T1000 (cell line): ENCODE measurements at places on chromosomes 6 and 20.

- DNase-seq = no peak
Measured at GRCh38 chr20:46157076-46157592, 39.0 kb downstream of the CD40 start.

DNA sequence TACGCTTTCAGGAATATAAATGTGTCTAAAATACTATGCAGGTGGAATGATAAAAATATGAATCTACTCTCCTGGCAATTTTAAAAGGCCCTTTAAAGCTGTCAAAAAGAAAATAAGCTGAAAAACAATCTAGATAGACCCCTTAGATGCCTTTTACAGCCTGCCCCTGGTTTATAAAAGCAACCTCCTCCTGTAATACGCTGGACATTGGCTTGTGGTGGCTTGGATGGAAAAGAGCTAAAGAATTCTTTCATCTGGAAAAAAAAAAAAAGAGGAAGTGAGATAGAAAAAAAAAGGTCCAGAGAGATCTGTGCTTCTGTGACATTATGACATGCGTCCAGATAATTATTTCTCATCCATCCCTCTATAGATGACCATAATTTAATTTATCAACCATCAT lies 115.9 kb upstream of the NRSN1 start:
- no peak for DNase-seq

GRCh38 chr6:16236009-16236501 lies 2.3 kb upstream of the GMPR start:
- DNase-seq = no peak

GRCh38 chr6:125154118-125154760 lies 666 bp downstream of the TPD52L1 start:
- no peak for DNase-seq

DNA sequence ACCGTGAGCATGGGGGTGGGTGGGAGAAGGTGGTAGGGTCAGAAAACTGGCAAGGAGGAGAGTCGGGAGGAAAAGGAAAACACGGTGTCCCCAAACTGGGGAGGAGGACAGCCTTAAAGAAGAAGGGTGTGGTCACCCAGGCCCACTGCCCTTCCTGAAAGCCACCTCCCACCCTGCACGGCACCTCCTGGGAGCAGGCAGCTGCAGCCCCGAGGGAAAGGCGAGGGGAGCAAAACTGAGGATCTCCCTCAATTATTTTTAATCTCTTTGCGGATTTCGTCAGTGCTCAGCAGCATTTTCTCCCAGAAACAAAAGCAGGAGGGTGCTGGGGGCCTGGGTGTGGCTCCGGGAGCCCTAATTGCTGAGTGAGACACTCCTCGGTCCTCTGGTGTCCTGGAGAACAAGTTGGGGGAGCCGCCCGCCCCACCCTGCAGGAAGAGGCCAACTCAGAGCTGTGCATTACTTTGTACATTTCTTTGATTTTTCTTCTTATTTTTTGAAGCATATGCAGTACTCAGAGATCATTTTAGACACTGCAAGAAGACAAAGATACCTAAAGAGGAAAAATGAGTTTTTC lies 56.4 kb downstream of the RIOK1 start:
- DNase-seq = no peak

GRCh38 chr6:30543821-30544220 lies 12.5 kb downstream of the GNL1 start:
- no peak for DNase-seq

GRCh38 chr20:50873585-50873984 lies 57.7 kb downstream of the ADNP start:
- DNase-seq = no peak

DNA sequence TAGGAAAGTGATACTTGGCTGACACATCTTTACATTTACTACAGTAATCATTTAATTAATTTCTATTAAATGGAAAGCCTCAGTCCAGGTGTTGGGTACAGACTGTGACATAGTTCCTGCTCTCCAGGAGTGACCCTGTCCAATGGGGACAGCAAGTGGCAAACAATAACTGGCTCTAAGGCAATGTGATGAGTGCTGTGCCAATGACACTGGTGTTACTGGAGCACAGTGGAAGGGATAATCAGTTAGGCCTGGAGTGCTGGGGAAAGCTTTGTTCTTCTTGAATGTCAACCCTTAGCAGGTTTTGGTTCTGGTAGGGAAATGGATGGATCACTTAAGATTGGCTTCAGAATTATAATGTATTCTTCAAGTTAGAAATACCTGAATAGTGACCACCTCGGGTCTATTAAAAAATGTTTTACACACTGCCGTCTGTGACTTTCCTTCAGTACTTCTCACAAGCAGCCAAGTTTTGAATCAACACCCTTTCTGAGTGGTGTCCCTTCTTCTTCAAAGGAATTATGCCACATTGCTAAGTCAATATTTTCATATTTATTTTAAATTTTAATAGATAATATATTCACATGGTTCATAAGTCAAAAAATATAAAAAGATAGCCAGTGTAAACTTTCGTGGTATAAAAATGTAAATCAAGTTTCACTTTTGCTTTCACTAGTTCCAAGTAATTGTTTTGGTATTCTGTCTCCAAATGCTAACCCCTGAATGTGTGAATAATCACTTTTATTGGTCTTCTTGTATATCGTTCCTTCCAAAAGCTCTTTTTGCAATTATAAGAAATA lies 9.6 kb downstream of the CMTR1 start:
- no peak for DNase-seq

DNA sequence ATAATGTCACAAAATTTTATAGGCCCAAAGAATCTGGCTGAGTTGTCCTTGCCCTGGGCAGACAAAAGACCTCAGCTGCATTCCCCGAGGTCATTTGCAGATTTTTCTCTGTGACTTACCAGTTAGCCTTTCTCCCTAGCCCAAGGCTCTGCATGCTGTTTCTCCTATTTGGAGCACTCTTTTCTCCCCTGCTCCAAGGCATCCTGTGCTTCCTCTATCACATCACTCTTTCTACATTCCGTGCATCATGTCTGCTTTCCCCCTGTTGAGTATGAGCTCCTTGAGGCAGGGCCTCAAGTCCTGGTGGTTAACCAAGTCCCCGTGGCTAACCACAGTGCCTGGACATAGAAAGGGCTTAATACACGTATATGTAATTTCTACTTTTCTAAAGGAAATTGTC lies 593 bp upstream of the GSTA3 start:
- no peak for DNase-seq

DNA sequence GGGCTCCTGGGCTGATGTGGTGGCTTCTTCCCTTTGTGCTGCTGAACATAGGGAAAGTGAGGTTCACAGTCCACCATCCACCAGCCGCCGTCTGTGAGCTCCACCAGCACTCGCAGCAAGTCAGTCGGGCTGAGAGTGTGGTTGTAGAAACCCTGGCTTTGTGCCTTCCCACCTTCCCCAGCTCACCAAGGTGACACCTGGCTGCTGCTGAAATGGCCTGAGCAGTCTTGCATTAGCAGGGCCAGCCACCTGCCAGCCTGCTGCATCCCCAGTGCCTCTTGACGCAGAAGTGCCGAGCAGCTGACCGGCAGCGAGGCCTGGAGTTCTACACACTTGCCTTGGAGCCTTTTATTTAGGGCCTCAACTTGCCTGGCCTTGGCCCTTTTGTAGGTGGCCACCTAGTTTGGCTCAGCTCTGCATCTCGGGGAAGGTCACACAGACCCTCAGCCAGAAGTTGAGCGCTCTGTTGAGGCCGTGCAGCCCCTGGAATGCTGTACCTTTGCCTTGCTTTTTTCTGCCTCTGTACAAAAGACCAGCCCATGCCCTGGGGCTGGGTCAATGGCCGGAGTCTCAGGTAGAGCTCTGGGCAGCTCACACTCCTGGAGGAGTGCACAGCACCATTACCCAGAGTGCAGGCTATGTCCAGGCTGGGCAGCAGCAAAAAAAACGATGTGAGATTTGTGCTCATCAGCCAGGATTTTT lies 76.5 kb downstream of the PTPN1 start:
- no peak for DNase-seq

GRCh38 chr6:106256201-106256968 lies 69.2 kb downstream of the ATG5 start:
- no peak for DNase-seq

DNA sequence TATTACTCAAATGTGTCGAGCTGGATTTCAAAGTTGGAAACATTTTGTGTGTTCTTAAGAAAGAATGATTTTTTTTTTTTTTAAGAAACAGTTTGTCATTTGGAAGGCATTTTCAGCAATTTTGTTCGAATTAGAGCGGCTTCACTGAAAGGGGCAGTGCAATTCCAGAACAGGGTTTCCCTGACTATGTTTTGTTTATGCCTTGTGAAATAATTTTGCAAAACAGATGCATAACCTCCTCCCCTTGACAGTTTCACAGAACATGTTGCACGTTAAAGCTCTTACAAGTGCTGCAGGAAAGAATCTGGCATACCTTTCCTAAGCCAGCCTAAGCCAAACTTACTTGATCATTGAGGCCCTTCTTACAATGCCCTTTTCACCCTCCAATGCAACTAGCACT lies 216.0 kb upstream of the SSTR4 start:
- DNase-seq = no peak

- DNase-seq = no peak
Measured at GRCh38 chr6:131488780-131489179, 84.2 kb upstream of the ARG1 start.

DNA sequence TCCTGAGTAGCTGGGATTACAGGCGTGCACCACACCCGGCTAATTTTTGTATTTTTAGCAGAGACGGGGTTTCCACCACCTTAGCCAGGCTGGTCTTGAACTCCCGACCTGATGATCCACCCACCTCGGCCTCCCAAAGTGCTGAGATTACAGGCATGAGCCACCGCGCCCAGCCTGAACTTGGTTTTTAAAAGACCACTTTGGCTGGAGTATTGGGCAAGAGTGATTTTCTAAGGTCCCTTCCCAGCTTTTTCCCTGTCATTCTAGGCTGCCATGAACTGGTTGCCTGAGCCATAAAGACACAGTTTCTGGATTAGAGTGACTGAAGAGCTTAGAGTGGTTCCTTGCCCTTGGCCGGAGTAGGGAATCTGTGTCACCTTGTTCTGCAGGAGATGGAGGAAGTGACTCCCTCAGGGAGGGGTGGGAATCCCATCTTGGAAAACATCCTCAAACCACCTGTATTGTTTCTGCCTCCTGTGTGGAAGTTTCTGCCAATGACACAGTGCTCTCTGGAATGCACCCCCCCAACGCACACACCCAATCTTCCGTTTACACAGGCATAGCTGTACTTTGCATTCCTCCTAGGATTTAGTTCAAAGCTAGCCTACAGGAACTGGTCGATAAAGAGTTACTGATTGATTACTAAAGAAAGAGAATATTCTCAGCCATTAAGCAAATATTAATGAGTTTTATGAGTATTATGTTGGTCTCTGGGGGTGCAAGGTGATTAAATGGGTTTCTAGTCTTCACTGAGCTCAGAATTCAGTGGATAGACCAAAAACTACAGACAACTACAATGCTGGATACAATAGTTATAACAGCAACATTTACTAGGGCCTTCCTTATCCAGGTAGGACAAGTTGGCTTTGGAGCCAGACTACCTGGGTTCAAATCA lies 18.2 kb downstream of the BCL2L1 start:
- peak; percentile 22 for DNase-seq

DNA sequence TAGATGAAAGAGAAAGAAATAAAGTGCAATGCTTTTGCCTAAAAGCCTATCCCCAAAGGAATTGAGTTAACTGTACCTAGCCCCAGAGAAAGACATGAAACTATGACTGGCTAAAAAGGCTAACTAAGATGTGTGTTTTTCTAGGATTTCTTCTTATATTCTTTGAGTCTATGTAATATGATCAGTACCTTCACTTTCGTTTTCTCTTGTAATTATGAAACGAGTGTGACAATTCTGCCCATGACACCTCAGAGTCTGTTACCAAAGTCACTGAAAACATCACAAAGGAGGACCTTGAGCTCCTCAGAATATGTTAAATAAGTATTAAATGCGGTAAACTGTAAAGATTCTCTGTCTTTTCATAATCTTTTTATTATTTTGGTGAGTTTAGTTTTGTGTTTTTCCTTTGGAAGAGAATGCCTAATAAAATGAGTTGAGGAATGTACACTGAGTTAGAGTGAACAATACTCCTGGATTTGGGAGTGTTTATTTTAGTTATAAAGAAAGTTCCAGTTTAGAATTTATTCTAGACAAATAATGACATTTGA lies 141.3 kb downstream of the FUT9 start:
- DNase-seq = no peak

GRCh38 chr20:2798814-2799213 lies 1.6 kb downstream of the CPXM1 start:
- DNase-seq = no peak

DNA sequence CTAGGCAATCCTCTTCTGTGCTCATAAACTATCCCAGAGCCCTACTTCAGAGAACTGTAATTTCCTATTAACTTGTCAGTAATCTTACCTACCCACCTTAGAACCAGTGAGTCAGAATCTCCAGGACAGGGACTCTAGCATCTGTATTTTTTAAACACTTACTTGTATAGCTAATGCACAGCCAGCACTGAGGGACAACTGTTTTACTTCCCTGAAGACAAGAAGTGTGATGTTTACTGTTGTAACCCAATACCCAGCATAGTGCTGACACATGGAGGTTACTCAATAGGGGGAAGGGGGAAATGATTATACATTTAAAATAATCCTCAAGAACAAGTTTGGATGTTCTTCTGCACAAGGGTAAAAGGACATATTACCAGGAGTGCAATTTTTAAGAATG lies 130.8 kb downstream of the BTBD9 start:
- no peak for DNase-seq

GRCh38 chr20:37283530-37284195 lies 5.8 kb upstream of the MANBAL start:
- no peak for DNase-seq

- DNase-seq = no peak
Measured at GRCh38 chr6:89637960-89638319, 607 bp downstream of the LYRM2 start.

GRCh38 chr6:161327360-161327953 lies 53.6 kb upstream of the AGPAT4 start:
- DNase-seq = no peak

GRCh38 chr20:23257106-23257761 lies 93.4 kb upstream of the NXT1 start:
- DNase-seq = no peak

- no peak for DNase-seq
Measured at GRCh38 chr20:37804584-37805566, 98.1 kb upstream of the VSTM2L start.

DNA sequence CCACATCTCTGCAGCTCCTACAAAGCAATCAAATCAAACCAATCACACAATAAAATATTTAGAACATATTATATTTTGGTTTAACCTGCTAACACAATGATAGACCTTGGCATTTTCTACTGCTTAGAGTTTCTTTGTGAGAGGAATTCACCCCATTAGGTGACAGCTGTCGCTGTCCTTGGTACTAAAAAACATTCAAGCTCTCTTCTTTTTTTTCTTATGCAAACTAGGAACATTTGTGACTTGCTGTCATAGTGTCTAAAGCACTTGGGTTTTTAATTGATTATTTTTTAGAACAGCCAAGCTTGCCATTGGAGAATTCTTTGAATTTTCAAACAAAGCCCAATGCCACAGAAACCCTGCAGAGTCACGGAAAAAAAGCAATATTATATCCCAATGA lies 46.4 kb downstream of the CNR1 start:
- DNase-seq = no peak
